Smooth muscle cell of the pulmonary artery (primary cell): ENCODE measurements at places on chromosomes 11 and 22. TPM values are rescaled to one million over a fixed set of nuclear protein-coding genes. Genes with fewer than 3 reads are reported as not detected.

Gene RFPL3
- total RNA-seq: not detected in 2 replicates

Gene PICK1
- total RNA-seq: 10.4 and 16.7 TPM in 2 replicates

Gene NXPE2
- 0.07 TPM in 2 replicates for total RNA-seq

Gene SMIM35
- not detected in 2 replicates for total RNA-seq

Gene APLNR
- total RNA-seq: 0.03 and 0.39 TPM in 2 replicates

Gene MAPK11
- total RNA-seq: 2.9 and 7.2 TPM in 2 replicates

Gene LMNTD2
- total RNA-seq: 0.39 and 0.73 TPM in 2 replicates

Gene KRTAP5-7
- not detected in 2 replicates for total RNA-seq

Gene NRXN2
- 8.0 and 92.7 TPM in 2 replicates for total RNA-seq

Gene CASP4
- 101 and 111 TPM in 2 replicates for total RNA-seq
